ENCODE measurements at places on chromosomes 12 and 14.

DNA sequence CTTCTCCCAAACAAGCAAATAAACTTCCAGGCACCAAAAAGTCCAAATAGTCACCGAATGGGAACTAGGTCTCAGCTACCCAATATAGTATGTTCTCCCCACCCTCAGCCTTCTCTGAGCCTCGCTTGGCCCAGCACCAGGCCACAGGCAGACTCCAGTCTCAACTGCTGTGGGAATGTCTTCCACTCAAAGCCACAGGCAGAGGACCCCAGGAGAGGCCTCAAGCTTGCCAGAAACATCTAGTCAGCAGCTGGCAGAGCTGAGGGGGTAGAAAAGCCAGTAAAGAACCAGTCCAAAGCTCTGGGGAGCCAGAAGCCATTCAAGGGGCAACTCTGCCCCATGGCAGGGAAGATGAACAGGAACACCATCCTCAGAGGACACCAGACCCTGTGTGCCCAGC, 41.8 kb downstream of the FMNL3 start:
- DNase-seq, result no peak

GRCh38 chr12:5971194-5971850, 26.3 kb upstream of the ANO2 start:
- DNase-seq, result no peak

- no peak for DNase-seq
These were observed 91.7 kb upstream of the RASSF8 start for GRCh38 chr12:25866586-25867378.

GRCh38 chr14:99360774-99361595, 89.0 kb upstream of the BCL11B start:
- no peak for DNase-seq

- no peak for DNase-seq
These were observed 21.1 kb downstream of the IFNG start for GRCh38 chr12:68138480-68138879.

- no peak for DNase-seq
These were observed 1.4 kb downstream of the SYNE3 start for GRCh38 chr14:95515080-95515489.
